ENCODE measurements at places on chromosomes 13 and 19. TPM values are rescaled to one million over a fixed set of nuclear protein-coding genes. Genes with fewer than 3 reads are reported as not detected.

The ONECUT3 gene
- total RNA-seq = 15.4 TPM

The KLC3 gene
- total RNA-seq = not detected

The YJEFN3 gene
- 21.6 TPM for total RNA-seq

The SLC46A3 gene
- total RNA-seq = 2.3 TPM

The ZNF284 gene
- 3.9 TPM for total RNA-seq

The OR4F17 gene
- total RNA-seq = not detected

The UBXN6 gene
- 47.9 TPM for total RNA-seq

The POU2F2 gene
- total RNA-seq = 53.4 TPM

All from glutamatergic neuron (in vitro differentiated cells).